ENCODE measurements at places on chromosomes 4 and X.

DNA sequence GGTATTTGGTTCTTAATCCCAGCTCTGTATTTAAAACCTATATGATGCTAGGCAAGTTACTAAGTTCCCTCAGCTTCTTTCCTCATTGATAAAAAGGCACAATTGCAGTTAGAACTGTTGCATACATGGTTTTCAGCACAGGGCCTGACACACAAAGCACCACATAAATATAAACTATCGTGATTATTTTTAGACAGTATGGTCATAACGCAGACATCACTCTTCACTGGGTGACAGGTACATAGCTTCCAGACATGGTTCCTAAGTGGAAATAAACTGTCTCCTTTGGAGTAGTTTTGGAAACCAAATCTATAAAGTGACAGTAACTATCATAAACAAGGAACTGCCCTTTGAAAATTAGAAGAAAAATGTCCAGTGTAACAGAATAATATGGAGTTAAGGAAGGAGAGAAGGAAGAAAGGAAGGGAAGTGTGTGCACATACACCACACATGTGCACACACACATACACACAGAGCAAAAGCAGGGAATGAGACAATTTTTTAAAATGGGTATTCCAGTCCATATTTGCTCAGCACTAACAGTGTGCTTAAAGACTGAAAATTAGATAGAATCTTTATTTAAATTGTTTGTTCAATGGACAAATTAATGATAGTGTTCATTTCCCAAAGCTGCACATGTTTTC, 12.5 kb upstream of the G3BP2 start:
- no peak for DNase-seq

DNA sequence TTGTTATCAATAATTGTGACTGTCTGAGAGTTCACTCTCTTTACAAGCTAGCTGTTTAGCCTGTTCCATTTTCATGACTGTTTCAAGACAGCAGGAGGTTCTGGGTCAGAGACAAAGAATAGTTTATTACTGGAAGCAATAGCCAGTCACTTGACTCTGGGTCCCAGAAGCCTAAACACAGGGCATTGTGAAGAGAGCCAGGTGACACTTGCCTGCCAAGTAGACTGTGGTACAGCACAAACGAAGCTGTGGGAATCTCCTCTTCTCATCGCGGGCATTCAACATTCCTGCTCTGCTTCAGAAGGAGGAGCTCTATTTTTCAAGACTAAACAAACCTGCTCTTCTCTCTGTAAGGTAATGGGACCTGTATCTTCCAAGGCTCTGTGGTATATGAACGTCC, 485.1 kb downstream of the TRIML1 start:
- no peak for DNase-seq

DNA sequence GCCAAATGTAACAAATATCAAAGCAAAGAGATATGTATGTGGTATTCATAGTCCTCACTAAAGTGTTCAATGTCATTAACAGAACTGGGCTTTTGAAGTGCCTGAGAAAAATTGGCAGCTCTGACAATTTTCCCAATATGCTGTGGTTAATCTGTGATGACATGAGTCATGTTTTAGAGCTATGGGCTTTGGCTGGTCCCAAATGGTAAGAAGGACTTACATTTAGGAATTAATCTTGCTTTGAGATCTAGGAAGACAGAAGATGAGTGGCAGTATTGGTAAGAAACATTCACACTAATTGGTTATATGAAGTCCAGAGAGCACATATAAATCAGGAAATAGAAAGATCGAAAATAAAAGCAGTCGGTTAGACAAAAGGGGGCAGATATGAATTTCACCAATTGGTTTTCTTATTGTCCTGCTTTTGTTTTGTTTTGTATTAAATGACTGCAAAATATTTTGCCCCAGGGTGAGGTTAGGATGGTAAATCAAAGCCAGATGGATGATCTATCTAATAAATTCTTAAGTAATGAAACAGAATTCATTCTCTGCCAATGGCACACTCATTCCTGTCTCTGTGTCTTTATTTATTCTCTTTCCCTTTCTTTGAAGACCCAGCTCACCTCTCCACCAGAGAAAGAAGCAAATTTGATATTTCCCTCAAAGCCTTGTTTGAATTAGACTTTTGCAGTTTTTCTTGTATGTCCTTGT, 993.1 kb downstream of the RPA4 start:
- no peak for DNase-seq

- DNase-seq: no peak
Measured at GRCh38 chrX:131693359-131693758, 149.5 kb downstream of the OR13H1 start.

DNA sequence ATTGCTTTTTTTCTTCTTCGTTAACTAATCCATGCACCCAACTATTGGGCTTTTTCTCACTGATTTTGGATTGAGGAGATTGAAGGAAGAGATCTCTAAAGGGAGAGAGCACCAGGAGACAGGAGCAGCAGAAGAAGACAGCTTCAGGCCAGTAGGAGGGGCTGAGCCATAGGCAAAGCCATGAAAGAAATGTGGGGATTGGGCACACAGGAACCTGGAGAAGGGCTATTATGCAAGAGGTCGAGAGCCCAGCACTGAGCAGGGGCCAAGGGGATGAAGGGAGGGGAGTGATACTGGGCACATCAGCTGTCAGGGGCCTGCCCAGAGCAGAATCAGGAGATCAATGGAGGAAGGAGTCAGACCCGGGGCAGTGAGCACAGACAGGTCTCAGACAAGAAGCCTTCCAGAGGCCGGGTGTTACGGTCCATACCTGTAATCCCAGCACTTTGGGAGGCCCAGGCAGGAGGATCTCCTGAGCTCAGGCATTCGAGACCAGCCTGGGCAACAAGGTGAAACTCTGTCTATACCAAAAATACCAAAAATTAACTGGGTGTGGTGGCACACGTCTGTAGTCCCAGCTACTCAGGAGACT, 140.9 kb downstream of the BCOR start:
- DNase-seq: no peak

DNA sequence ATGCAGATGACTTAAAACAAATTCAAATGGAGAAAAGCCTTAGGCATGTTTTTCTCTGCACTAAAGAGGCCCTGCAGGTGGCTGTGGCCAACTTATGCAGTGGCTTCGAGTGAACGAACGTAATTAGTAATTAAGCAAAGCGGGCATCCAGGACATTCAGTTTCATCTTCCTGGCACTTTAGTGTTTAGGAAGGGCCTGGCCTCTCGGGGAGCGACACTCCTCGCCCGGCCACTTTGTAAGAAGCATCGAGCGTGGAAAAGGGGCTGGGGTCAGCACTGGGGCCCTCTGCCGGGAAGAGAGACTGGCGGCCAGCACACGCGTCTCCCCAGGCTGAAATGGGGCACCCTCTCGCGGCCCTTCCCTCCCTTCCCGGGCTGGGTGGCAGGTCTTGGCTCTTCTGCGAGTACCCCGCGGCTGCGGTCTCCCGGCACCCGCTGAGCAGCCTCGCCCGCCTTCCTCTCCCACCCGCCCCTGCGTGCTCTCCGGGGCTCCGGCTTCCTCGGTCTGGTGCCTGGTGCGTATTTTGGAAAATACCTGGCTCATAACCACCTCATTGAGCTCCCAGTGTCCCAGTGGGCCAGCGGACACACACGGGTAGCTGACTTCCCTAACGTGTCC, 677 bp upstream of the CYP4V2 start:
- peak; percentile 41 for DNase-seq

DNA sequence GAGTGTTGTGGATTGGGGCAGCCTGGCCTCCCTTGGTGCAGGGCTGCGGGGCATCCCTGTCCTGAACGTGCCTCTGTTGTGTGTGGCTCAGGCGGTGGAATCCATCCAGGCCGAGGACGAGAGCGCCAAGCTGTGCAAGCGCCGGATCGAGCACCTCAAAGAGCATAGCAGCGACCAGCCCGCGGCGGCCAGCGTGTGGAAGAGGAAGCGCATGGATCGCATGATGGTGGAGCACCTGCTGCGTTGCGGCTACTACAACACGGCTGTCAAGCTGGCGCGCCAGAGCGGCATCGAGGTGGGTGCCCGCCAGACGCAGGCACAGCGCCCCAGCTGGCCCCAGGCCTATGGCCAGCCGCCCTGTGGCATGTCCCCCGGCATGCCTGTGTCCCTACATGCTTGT, 25.6 kb downstream of the MAEA start:
- DNase-seq: no peak

GRCh38 chr4:2694691-2695090, 61.4 kb downstream of the TNIP2 start:
- no peak for DNase-seq

DNA sequence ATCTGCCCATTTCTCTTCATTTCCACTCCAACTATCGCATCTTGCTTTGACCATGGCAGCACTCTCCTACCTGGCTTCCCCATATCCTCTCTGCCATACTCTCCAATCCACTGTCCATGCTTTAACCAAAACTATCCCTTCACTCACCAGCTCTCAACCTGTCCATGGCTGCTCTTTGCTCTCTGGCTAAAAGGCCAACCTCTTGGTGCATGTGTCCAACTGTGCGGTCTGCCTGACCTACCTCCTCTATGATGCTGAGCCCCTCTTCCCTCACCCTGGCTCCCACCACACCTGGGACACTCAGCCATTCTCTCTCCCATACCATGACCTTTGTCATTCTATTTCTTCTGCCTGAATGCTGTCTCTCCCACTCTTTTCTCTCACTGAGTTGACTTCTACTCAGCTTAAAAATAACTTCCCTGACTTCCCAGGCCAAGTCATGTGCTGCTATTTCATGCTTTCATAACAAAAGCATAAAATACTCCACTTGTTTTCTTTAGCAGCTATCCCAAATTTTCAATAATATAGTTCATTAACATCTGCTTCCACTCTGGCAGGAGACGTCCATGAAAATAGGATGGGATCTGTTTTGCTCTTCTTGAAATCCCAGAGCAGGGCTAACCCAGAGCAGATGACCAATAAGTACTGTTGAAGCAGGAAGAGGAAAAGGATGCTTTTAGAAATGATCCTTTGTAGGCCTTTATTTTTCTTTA, 29.8 kb upstream of the KLF3 start:
- no peak for DNase-seq

GRCh38 chrX:155262970-155263754, 1.1 kb downstream of the RAB39B start:
- no peak for DNase-seq

GRCh38 chr4:37216209-37216608, 28.3 kb upstream of the NWD2 start:
- DNase-seq: no peak

GRCh38 chr4:11634283-11634682, 205.6 kb upstream of the HS3ST1 start:
- DNase-seq: no peak

- DNase-seq: no peak
Measured at GRCh38 chr4:135192751-135193535, 991.4 kb upstream of the PABPC4L start.

DNA sequence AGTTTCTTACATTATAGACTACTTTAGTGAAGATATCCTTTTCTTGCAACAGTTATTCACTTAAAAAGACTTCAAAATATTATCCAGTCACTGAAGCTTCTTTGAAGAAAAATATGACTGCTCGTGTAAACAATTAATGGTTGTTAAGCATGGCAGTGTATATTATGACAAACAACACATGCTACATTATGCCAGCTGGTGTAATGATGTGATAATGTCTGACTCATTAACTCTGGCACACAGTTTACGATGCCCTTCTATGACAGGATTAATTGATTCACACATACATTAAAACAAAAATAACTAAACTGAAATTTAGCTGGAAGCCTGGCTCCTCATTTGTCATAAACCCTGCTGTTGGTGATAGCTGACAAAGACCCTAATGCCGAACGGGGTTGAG, 22.4 kb downstream of the GK2 start:
- no peak for DNase-seq

- no peak for DNase-seq
Measured at GRCh38 chr4:183571350-183571941, 66.6 kb downstream of the ING2 start.

- no peak for DNase-seq
Measured at GRCh38 chrX:149487292-149487691, 17.8 kb downstream of the IDS start.

- DNase-seq: peak; percentile 22
Measured at GRCh38 chr4:183241322-183241640, 78.8 kb downstream of the CLDN22 start.

DNA sequence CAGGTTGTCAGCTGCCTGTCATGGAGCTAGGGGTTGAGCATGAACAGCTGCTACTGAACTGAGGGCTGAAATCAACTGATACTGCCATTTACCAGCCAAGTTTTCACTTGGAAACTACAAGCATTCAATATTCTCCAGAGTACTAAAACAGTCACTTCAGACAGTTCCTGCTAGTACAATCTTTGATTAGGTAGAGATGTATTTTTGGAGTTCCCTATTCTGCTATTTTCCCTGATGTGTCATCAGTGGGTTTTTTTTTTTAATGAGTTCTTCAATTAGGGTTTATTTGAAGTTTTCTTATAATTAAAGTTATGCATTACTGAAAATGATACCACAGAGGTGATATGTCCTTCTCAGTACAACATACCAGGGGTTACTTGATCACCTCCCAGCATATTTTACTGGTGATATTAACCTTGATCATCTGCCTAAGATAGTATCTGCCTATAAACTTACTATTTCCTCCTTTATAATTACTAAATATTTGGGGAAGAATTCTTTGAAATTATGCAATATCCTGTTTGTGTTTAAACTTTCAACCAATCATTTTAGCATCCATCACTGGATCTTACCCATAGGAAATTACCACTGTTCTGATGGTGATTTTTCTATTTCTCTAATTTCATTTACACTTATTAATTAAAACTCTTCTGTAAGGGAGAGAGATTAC, 13.6 kb downstream of the PDCL2 start:
- no peak for DNase-seq

DNA sequence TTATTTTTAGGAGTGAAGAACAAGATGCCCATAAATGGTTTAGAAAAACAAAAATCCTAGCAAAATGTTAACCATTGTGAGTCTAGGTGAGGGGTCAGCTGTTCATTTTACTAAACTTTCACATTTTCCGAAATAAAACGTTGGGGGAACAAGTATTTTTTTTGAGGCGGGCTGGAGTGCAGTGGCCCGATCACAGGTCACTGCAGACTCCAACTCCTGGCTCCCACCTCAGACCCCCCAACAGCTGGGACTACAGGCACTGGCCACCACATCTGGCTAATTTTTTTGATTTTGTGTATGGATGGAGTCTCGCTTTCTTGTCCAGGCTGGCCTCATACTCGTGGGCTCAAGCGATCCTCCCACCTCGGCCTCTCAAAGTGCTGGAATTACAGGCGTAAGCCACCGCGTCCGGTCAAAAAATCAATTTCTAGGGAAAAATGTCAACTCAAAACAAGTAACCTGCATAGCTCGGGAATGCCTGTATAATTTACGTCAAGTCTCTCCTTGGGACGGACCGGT, 742 bp upstream of the TAF1 start:
- no peak for DNase-seq
